Stimulated activated CD8-positive, alpha-beta memory T cell treated with anti-CD3 and anti-CD28 coated beads, Interleukin-2, amount 100 ng/mL, for 1 hour (primary cell): ENCODE measurements at places on chromosomes 12 and 14.

GRCh38 chr12:26280869-26281268 is 85.5 kb downstream of the SSPN start:
- DNase-seq: no peak

GRCh38 chr14:74945852-74946658 is 9.3 kb downstream of the PGF start:
- DNase-seq: peak; percentile 46

DNA sequence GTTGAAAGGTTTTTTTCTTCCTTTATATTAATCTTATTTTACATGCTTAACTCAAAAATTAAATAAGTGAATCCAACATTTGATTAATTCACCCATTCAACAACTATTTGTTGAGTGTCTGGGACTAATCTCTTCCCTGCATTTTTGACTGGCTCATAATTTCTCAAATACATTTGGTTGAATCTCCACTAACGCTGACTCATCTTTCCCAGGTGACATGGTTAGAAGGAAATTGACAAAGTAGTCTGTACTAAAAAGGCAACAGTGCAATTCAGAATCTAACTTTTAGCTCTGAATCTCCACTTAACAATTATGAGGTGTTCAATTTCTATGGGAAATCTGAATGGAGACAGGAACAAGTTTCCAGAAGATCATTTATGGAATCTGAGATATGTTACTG is 88.9 kb downstream of the LIN7A start:
- DNase-seq: no peak

DNA sequence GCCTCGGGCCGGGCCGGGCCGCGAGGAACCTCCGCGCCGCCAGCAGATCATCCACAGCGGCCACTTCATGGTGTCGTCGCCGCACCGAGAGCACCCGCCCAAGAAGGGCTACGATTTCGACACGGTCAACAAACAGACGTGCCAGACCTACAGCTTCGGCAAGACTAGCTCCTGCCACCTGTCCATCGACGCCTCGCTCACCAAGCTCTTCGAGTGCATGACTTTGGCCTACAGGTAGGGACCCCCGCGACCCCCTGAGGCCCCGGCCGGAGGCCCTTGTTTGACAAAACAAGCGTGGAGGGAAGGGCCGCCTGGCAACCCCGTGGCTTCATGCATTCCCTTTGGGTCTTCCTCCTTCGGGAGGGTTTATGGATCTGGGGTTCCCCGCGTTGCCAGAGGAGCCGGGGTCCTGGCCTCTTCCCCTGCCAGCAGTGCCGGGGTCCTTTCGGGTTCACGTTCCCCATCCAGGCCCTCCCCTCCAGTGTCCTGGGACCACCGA is 526 bp downstream of the MLXIP start:
- DNase-seq: no peak
